ENCODE measurements at places on chromosomes 1 and 21.

GRCh38 chr1:175459591-175460238 lies 267.1 kb upstream of the KIAA0040 start:
- DNase-seq, result no peak

DNA sequence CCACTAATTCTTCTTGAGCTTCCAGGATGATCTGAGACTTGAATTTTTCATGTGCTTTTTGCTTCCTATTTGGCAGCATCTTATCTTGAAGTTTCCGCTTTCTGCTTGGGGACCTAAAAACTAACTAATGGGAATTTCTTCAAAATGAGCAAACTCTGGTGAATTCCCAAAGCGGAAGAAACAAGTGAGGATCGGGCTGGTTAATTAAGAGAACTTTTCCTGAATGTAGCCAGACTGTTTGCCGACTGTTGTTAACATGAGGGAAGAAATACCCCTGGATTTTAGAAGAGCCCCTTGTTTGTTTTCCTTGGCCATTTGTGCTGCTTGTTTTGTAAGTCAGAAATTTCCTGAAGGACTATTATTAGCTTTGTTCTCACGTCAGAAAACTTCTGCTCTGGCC lies 6.1 kb upstream of the SELE start:
- DNase-seq, result no peak

GRCh38 chr1:112265931-112266330 lies 130.1 kb upstream of the CTTNBP2NL start:
- no peak for DNase-seq

DNA sequence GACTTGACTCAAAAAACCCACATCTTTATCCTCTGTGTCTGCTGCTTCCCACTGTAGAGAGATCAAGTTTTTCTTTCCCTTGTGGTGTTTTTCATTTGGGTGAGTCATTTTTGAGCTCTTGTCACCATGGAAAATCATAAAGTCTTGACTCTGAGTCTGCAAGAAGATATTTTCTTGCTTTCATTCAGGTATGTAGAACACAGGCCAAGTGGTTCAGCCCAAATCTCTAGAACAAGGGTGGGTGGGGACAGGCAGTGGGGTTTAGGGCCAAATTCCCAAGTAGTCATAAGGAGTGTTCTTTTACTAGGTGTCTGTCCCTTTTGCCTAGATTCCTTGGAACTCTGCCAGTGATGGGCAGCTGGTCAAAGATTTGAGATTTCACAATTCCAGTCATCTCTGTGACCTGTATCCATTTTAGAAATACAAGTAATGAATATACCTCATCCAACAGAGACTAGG lies 21.5 kb upstream of the ARHGAP29 start:
- DNase-seq, result no peak

DNA sequence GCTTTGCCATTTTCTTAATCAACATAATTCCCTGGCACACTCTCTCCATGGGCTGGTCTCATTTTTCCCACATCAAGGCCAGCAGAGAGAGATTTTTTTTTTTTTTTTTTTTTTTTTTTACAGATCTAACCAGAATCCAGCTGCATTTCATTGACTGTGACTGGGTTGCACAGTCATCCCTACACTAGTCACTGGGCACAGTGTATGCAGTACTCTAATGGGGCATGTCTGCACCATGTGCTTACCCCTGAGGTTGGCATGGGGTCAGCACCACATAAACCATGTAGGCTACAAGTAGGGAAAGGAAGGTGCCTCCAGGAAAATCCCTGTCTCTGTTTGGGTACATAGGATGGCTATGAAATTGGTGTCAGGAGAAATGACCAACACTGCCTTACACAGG lies 64.1 kb upstream of the LRP8 start:
- no peak for DNase-seq

DNA sequence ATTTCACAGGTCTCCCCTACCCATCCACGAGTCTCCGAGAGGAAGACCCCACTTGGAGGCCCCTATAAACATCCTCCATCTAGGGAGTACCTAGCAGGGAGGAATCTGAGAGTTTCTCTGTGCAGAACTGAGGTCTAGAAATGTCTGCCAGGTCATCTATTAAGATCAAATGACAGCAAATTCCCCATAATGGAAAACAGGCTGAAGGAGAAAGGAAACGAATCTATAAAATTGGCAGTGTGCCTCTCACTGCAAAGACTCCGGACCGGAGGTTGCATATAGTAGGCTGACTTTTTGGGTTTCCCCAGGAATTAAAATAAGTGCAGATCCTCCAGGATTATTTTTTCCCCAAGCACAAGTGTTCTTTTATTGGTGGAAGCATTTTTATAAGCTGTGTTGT lies 57.7 kb downstream of the NMNAT2 start:
- peak; percentile 18 for DNase-seq

DNA sequence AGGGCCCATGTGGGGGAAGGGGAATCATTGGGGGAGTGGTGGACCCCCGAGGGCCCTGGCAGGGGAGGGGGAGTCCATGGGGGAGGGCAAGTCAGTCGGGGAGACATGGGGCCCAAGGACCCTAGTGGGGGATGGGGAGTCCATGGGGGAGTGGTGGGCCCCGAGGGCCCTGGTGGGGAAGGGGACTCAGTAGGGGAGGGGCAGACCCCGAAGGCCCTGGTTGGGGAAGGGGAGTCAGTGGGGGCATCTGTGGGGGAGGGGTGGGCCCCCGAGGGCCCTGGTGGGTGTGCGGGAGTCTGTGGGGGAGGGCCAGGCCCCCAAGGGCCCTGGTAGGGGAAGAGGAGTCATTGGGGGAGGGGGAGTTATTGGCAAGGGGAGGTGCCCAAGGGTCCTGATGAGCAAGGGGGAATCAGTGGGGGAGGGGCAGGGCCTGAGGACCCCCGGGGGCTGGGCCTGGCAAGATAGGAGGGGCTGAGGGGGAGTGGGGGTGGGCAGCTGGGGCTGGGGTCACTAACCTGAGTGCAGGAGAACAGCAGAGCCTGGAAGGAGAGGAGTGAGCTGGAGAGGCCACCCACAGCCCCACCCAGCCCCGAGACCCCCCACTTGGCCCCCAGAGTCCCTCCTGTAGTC lies 2.1 kb downstream of the MXRA8 start:
- DNase-seq, result no peak

GRCh38 chr1:158118713-158119402 lies 61.8 kb upstream of the CD1D start:
- DNase-seq, result peak; percentile 16

- no peak for DNase-seq
Measured at GRCh38 chr1:167704715-167705114, 17.1 kb upstream of the MPZL1 start.

- no peak for DNase-seq
Measured at GRCh38 chr1:10639011-10639774, 157.3 kb downstream of the CASZ1 start.

- DNase-seq, result no peak
Measured at GRCh38 chr21:44867464-44867863, 6.0 kb downstream of the PTTG1IP start.

- DNase-seq, result no peak
Measured at GRCh38 chr1:152786077-152786476, at the start of gene LCE1E. Gene LCE1E, plus strand, starts transcription at chr1:152786257. Its CDS starts 1,043 bp downstream, at chr1:152787300.

- no peak for DNase-seq
Measured at GRCh38 chr1:20227704-20228103, 41.4 kb upstream of the PLA2G2C start.

DNA sequence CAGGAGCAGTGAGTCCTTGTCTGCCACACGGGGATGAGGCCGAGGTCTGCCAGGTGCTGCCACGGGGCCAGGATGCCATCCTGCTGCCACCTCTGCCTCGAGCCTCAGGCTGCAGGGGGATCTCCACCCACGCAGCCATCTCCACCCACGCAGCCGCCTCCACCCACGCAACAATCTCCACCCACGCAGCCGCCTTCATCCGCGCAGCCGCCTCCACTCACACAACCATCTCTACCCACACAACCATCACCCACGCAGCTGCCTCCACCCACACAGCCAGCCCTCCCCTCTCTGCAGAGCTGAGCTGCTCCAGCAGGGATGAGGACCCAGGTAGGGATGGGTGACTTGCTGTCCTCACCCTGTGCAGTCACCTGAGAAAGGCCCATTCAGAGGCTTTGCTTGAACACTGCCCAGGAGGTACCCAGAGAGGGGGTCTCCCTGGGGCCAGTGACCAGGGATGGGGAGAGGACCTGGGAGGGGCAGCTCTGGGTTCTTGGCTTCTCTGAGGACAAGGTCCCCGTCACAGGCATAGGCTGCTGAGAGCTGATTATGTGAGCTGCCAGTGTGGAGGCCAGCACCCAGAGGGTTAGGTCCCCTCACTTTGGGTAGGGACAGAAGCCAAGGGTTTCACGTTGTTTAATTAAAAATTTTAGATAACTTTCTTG lies 46.6 kb upstream of the TTC34 start:
- DNase-seq, result no peak

- DNase-seq, result no peak
Measured at GRCh38 chr1:240242601-240243144, 151.0 kb downstream of the FMN2 start.

DNA sequence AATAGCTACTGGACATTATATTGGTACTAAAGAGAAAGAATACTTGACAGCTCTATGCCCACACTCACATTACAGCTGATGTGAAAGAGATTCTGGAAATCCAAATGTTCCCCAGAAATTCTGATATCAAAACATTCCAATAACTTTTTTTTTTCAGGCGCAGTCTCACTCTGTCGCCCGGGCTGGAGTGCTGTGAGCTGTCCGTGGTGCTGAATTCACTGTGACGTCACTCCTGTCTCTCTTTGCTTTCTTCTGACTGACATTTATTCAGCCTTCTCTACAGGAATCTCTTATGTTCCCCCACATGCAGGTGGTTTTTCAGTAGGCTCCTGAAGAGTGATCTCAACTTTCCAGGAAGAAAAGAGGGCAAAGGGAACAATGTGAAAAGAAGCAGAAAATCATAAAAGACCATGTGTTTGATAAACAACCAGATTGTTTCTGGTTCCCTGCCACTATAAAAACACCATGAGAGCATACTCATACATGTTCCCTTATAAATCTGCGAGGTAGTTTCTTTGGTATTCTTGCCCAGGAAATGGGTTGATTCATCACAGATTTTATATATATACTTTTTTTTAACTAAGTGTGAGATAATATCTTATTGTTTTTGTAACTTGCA lies 6.2 kb downstream of the S100A7A start:
- no peak for DNase-seq

DNA sequence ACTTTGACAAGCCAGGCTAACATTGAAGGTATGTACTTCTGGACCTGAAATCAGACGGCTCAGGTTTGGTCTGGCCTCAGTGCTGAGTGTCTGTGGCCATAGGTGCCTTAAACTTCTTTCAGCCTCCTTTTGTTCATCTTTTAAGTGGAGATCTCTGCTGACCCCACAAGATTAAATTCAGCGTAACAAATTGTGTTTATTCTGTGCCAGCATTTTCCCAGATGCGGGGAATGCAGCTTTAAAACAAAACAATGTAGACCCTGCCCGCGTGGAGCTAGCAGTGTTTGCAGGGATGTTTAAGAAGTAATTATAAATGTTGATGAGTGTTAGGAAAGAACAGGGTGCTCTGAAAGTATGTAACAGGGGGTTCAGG lies 923 bp downstream of the CAP1 start:
- no peak for DNase-seq

GRCh38 chr1:44590475-44590874 lies 83.8 kb downstream of the TMEM53 start:
- DNase-seq, result no peak

DNA sequence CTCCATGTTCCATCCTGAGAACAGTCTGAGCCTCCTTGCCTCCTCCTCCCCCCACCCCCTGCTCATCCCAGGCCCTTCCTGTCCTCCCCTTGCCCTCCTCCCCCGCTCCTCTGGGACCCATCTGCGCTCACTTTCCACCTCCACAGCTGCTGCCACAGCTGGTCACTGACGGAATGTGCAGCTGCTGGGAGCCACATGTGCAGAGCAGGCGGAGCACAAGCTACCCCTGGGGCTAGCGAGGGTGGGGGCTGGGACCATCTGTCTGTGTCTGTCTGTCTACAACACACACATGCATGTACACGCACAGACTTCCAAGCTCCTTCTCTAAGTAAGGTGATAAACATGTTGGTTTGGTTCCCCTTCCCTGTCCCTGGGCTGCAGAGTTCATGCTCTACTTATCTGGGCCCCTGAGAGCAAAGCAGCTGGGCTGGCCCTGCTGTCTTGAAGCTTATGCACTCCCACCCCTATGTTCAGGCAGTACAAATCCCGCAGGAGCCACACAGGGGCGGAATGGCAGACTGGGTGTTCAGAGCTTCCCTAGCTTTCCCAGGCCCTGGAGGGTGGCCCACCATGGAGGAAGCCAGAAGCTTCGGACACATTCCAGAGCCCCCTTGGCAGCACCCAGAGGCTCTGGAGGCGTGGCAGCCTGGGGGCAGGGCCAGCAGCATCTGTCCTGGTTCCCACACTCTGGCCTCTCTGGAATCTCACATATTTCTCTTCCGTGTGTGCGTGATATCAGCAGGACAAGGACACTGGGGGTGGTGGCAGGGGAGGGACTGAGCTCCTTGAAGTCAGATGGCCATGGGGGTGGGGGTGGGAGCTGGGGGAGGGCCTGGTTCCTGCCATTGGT lies 7.0 kb upstream of the HEYL start:
- DNase-seq, result no peak

- peak; percentile 84 for DNase-seq
Measured at GRCh38 chr1:181251001-181251712, 162.7 kb downstream of the IER5 start.

GRCh38 chr1:43334453-43335205 lies 3.0 kb upstream of the MPL start:
- DNase-seq, result no peak

- no peak for DNase-seq
Measured at GRCh38 chr1:181396171-181396670, 87.1 kb upstream of the CACNA1E start.

DNA sequence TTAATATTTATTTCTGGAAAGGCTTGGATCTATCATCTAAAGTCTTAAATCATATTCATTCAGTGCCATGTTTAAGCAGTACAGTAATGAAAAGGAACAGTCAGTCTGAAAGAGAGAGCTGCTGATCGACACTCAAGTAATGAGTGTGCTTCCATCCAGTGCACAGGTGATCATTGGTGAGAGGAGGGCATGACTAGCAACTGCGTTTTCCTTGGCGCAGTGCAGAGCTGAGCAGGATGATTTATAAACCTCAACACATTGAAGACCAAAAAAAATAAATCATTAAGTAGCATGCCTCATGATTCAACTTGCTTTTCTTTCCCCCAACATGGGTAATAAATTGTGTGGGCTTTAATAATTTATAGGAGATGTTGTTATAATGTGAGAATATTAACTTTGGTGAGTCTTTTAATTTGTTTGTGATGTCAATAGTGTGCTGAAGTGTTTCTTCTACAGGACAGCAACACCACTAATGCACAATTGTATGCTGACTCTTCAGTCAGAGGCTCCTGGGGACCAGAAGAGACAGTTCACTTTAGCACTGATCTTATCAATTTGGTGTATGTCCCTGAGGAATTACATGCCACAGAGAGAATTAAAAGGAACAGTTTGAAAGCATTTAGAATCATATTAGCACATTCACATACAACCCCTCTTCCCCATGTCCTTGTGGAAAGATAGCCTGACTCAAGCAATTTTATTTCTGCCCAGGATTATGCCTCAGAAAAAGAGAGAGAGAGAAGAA lies 199.7 kb upstream of the ADGRL2 start:
- no peak for DNase-seq

- no peak for DNase-seq
Measured at GRCh38 chr1:7224081-7224534, 438.9 kb downstream of the CAMTA1 start.

GRCh38 chr21:46063227-46063626 lies 34.7 kb upstream of the COL6A2 start:
- DNase-seq, result no peak
